ENCODE measurements at places on chromosomes 5 and 9.

DNA sequence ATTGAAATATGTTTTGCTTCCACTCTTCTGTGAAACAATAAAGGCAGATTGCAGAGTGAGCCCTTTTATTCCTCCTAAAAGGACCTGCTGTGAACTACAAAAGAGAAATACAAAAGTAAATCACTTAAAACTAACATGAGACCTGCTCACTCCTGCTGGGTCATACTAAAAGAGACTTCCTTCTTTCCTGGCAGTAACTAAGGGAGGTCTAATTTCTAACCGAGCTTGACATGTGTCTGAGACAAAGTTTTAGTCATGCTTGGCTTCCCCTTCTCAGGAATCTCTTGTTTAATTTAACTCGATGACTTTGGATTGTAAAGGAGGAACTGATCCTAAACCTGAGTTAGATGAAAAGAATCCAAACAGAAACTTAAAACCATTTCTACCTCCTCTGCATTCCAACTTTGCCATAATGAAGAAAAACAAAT lies 86.4 kb upstream of the CDH6 start:
- DNase-seq: no peak

DNA sequence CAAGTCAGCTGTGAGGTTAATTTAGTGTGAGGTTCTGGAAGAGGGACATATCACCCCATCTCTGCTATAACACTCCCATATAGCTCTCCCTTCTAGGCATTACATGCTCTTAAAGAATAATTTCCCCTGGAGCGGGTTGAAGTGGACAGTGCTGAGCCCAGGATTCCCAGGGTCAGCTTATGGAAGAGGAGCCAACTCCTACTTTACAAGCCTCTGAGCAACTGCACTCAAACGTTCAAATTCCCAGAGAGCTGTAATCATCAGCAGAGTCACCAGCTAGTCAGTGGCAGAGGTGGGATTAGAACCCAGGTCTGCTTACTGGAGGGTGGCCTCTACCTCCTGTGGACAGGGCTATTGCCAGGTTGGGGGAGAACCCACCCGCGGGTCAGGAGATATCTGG lies 1.4 kb downstream of the NEURL1B start:
- no peak for DNase-seq

DNA sequence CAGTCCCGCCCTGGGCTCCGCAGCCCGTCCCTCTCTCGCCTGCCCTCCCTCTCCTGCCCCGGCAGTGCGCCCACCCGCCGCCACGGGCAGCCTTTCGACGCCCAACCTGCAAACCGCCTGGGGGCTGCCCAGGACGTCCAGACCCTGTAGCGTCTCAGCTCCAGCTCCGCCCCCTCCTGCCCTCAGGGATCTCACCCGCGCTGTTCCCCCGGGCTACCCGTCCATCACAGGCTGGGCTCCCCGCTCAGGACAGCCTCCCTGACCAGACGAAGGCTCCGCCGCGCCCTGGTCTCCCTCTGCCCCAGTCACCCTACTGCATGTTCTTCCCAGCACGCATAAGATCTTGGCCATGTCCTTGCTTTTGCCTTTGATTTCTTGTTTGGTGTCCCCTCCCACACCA lies 1.4 kb downstream of the RASGEF1C start:
- DNase-seq: no peak

DNA sequence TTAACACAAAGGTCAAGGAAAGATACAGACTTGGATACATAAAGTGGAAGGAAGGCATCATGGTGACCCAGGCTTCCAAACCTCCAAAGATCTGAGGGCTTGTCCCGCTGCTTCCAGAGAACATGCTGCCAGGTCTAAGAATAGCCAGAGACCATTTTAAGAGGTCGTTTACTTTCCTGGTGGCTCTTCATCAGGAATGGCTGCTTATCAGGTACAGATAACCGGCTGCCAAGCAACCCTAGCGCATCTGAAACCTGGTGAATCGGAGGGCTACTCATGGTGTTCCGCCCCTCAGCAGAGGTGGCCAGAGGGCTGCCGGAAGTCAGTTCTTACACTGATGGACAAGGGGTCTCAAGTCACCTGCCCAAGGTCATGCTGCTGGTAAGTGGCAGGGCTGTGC lies 251.3 kb upstream of the DAP start:
- DNase-seq: no peak

GRCh38 chr5:107618242-107618641 lies 52.5 kb downstream of the EFNA5 start:
- no peak for DNase-seq

DNA sequence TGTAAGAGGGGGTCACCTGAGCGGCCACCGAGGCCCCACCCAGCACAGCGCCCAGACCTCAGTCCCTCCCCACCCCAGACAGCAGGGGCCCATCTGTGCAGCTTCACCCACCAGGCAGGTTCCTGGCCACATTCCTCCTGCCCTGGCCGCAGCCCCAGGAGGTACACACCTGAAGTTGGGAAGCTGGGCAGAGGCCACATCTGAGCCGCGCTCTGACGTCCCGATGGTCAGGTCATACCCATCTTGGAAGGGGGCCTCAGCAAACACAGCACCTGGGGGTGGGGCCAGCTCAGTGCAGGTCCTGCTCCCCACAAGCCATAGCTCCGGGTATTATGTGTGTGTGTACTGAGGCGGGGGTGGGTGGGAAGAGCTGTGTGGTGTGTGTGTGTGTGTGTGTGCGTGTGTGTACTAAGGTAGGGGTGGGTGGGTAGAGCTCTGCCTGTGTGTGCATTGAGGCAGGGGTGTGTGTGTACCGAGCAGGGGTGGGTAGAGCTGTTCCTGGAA lies 5.6 kb downstream of the SPOUT1 start:
- DNase-seq: no peak

DNA sequence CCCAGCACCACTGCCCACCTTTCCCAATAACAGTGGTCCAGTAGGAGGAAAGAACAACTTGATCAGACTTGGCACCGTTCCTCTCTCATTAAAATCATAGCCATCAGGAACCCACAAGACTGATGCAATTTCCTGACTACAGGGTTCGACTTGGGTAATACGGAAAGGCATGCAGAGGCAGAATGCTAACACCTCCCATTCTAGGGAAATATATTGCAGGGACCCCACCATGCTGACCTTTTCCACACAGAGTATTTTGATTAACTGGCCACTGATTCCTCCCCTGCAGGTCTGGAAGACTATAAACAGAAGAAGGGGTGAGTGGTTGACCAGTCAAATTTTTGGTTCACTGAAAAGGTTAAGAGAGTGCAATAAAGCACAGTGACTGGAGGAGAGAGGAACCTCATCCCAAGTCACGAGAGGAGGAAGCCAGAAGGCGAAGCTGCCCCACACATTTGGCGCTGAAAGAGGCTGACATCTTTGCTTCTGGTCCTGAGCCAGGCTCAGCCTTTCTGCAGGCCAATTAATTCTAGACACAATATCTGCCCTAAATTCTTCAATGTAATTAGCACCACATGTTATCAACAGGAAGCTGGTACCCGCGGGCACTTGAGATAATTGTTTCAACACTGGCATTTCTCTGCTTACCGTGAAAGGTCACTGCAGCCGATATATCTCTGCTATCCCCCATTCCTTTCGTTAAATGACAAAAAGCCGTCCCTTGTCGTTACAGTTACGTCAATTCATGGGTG lies 64.7 kb upstream of the SPOCK1 start:
- no peak for DNase-seq

- DNase-seq: no peak
Measured at GRCh38 chr9:136673975-136674785, 11.5 kb downstream of the EGFL7 start.

- DNase-seq: no peak
Measured at GRCh38 chr5:125699860-125700259, 723.3 kb upstream of the GRAMD2B start.

DNA sequence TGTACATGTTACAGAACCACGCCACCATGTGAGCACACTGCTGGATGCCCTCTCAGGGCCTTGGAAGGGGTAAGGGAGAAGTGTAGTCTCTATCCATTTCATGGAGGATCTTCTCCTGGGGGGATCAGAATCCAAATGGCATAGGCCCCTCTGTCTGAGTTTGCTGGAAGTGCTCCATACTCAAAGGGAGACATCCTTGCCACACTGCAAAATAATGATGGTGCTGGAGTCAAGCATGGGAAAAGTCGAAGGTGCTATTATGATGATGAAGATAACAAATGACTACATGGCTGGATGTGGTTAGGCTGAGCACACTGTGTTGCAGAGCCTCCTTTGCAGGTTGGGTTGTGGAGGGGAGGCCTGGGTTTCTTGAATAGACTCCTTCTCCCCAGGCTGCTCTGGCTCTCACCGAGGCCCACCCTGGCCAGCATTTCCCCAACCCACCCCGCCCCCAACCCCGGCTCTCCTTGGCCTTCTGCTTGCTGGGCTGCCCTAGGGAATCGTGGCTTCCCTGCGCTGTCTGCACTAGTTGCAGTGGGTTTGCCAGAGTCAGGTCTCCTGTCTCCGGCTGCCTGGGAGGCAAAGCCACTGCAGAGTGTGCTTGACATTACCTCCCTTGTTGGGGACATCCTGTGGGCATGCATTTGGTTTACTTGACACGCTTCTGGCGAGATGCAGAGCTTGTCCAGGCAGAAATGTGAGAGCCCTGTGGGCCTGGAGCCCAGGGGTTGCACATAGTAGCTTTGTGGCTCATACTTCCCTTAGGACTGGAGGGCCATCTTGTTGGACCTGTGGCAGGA lies 3.0 kb downstream of the MVB12B start:
- DNase-seq: no peak

GRCh38 chr5:131209506-131210150 lies 38.9 kb downstream of the LYRM7 start:
- peak; percentile 14 for DNase-seq

- DNase-seq: no peak
Measured at GRCh38 chr5:57845025-57845424, 362.4 kb upstream of the ACTBL2 start.

GRCh38 chr5:50867140-50867539 lies 200.7 kb downstream of the PARP8 start:
- DNase-seq: no peak

DNA sequence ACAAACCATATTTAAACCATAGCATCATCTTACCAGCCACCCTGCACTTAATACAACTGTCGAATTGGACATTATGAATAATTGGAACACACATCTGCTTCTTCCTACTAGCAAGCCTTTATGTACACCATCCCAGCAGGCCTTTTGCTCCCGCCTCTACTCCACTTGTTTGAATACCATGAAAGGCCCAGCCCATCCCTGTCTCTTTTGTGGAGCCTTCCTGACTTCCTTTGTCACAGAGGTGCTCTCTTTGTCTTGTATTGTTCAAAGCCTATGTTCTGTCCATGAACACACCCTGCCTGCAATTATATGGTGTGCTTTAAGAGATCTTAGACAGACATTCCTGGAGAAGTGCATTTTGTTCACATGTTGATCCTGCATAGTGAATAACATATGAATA lies 465.7 kb downstream of the DIRAS2 start:
- no peak for DNase-seq

DNA sequence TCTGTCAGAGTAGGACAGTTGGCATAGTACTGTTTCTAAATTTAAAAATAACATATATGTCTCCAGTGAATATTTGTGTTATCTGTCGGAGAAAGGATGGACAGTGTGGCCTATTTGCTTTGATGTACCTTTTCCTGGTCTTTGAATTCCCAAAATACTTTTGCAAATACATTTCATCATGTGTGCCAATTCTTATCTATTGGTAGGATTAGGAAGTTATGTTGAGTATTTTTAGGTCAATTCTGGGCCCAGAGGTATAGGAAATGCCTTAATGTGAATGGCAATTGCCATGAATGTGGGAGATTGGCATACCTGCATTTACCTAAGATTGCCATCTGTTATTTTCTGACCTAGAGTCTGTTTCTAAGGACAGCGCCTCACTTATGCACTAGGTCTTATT lies 5.8 kb downstream of the FOCAD start:
- DNase-seq: no peak

GRCh38 chr9:84111726-84112125 lies 131.1 kb downstream of the RMI1 start:
- DNase-seq: no peak

DNA sequence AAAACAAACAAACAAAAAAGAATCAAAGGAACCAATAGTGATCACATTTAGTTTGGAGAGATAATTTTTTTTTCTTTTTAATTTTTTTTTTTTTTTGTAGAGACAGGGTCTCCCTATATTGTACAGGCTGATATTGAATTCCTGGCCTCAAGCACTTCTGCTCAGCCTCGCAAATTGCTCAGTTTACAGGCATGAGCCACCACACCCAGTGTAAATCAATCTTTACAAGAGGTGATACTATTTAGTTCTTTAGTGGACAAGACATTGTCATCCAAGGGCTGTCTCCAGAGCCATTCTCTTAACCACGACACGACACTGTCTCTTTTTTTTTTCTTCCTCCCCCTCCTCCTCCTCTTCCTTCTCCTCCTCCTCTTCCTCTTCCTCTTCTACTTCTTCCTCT lies 29.6 kb downstream of the ERAP2 start:
- DNase-seq: no peak

DNA sequence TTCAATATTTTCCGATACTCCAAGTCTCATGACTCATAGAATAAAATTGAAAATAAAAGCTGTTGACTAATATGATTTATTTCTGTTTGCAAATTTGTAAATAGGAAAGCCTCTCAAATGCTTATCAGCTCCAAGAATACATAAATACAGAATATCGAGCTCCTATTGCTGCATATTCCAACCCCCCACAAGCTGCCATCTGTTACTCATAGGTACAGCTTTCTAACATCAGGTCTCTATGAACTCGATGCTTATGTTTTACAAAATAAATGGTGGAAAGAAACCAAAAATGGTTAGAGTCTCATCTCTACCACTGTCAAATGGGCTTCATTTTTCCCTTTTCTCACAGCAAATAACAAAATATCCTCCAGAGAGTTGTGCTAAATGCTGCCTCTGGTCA lies 631.6 kb upstream of the CDH18 start:
- DNase-seq: no peak

GRCh38 chr5:168869615-168870227 lies 290.6 kb upstream of the PANK3 start:
- DNase-seq: no peak

DNA sequence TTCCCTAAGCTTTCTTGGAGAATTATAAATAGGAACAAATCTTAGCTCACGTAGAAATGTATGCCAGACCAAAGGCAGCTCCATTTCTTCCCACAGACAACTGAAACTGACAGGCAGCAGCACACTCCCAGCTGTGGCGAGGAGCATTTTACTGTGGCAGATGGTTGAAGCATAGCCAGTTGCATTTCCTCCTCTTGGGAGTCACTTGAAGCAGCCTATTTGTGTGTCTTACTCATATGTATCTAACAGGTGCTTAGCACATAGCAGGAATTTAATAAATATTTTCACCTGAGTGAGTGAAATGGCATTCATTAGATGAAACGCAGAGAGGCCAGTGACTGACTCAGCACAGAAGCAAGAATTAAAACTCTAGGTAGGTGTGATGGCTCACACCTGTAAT lies 12.3 kb upstream of the MTMR12 start:
- no peak for DNase-seq

All from T-helper 17 cell (primary cell).